ENCODE measurements at places on chromosomes 1 and 21. TPM values are rescaled to one million over a fixed set of nuclear protein-coding genes. Genes with fewer than 3 reads are reported as not detected.

Gene SERPINC1
- 0.18 TPM for polyA plus RNA-seq

Gene FAM76A
- 11.1 TPM for polyA plus RNA-seq

GRCh38 chr1:108572182-108572581 lies 12.3 kb downstream of the EEIG2 start:
- no peak overlapping the region for H3K4me3 ChIP-seq
- no peaks in the 10 kb centered on the region for H3K36me3 ChIP-seq
- peaks cover 3% of the 10 kb centered on the region for H3K4me1 ChIP-seq
- no peaks in the 10 kb centered on the region for H3K27me3 ChIP-seq
- H3K27ac ChIP-seq = no peak overlapping the region

- no peak for DNase-seq
- peak overlapping the region; percentile 88 for H3K27ac ChIP-seq
- peaks cover 7% of the 10 kb centered on the region for H3K4me1 ChIP-seq
- peak overlapping the region; percentile 78 for H3K4me3 ChIP-seq
- H3K36me3 ChIP-seq = peaks cover 13% of the 10 kb centered on the region
These were observed 1.1 kb upstream of the YBX1 start for GRCh38 chr1:42680921-42681683.

Gene PITHD1
- polyA plus RNA-seq = 66.3 TPM

GRCh38 chr1:186078245-186078644 lies 296.8 kb downstream of the TPR start:
- no peaks in the 10 kb centered on the region for H3K4me1 ChIP-seq
- H3K4me3 ChIP-seq = no peak overlapping the region
- H3K27ac ChIP-seq = no peak overlapping the region
- H3K36me3 ChIP-seq = no peaks in the 10 kb centered on the region
- DNase-seq = peak; percentile 28
